Immature natural killer cell (primary cell): ENCODE measurements at places on chromosomes 6 and 20.

DNA sequence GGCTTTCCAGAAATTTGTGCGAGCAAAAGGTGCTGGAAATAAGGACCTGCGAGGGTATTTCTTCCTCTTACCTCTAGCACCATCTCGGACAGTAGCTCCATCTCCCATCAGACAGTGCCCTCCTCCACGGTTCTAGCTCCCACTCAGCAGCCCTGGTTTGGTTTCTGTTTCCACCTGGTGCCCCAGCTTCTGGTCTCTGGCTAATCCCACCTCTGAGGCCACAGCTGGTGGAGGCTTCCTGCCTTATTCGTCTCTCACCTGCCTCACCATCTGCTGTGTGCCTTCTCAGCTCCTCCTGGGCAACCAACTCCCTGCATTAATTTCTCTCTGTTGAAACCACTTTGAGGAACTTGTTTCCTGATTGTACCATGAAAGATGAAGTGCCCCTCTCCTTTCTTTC, 162.4 kb upstream of the CDYL start:
- no peak for DNase-seq

- no peak for DNase-seq
Observed at GRCh38 chr6:111552958-111553357, 52.7 kb downstream of the TRAF3IP2 start.

DNA sequence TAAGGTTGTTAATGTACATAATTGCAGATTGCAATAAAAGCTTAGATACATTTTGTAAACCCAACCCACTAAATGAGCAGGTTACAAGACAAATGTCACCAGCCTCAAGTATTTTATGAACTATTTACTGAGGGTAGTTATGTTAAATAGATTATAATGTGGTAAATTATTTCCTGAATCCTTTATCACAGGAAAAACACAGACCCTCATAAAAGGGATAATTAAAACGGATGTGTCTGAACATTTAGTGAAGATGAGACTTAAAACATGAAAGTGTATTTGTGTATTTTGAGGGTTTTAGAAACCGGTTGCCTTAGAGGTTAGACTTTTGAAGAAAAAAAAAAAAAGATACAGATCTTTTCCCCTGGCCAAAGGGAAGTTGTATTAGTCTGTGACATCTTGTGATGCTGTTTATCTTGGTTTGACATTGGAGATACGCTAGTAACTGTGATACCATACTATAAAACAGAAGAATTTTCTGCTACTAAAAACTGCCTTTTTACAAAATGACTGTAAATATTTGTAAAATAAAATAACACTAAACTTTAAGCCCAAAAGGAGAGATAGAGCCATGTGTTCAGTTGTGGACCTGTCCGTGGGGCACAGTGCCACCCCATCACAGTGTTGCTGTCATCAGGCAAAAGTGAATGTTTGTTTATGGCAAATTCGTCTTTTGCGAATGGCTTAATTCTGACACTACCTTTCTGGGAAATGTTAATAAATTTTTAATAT, 9.7 kb downstream of the DYNLT1 start:
- peak; percentile 48 for DNase-seq

DNA sequence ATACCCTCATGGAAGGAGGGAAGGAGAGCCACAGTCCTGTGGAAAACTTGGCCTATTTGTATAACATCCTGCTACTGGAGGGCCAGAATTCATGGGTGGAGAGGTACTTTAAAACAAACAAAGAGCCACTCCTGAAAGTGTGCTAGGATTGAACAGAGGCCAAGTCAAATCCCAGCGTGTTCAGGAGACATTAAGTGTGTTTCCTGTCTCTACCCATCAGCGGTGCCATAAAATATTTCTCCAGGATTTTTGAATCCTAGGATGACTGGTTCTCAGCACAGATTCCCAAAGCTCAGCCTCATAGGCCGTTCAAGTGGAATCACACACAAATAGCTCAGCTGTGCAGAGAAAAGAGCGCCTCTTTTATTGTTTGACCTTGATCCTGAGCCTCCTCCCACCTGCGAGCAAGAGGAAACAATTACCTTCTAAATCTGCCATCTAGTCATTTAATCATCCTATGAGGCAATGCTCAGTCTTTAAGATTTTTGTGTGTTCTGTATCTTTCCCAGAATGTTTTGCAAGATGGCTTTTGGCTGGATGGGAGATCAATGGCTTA, 31.8 kb upstream of the RALGAPA2 start:
- DNase-seq: no peak
